Smooth muscle cell of the brain vasculature (primary cell): ENCODE measurements at places on chromosomes 12 and 14.

DNA sequence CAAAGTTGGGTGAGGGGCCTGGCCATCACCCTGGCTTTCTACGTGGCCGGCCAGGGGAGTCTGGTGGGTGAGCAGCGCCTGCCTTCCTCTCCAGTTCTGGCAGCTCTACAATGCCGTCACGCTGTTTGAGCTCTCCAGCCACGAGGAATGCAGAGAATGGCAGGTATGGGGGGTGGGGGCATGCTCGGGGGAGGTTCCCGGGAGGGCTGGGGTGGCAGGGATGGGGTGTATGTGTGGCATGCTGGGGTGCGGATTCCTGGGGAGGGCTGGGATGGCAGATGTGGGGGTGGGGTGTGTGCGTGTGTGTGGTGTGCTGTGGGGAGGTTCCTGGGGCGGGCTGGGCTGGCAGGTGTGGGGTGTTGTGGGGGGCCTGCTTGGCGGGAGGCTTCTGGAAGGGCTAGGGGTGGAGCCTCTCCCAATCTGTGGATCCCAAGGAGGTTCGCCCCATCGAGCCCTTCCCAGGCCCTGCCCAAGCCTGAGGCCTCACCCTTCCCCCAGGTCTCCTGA lies 18.5 kb downstream of the RHOF start:
- DNase-seq, result no peak

DNA sequence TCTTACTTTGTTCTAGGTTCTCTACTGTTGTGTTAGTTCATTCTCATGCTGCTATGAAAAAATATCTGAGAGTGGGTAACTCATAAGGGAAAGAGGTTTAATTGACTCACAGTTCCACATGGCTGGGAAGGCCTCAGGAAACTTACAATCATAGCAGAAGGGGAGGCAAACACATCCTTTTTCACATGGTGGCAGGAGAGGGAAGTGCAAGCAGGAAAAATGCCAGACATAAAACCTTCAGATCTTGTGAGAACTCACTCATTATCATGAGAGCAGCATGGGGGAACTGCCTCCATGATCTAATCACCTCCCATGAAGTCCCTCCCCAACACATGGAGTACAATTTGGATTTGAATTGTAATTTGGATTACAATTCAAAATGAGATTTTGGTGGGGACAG lies 69.6 kb downstream of the MGST1 start:
- no peak for DNase-seq

- DNase-seq, result no peak
These were observed 107.7 kb upstream of the SLC38A2 start for GRCh38 chr12:46480316-46480715.

DNA sequence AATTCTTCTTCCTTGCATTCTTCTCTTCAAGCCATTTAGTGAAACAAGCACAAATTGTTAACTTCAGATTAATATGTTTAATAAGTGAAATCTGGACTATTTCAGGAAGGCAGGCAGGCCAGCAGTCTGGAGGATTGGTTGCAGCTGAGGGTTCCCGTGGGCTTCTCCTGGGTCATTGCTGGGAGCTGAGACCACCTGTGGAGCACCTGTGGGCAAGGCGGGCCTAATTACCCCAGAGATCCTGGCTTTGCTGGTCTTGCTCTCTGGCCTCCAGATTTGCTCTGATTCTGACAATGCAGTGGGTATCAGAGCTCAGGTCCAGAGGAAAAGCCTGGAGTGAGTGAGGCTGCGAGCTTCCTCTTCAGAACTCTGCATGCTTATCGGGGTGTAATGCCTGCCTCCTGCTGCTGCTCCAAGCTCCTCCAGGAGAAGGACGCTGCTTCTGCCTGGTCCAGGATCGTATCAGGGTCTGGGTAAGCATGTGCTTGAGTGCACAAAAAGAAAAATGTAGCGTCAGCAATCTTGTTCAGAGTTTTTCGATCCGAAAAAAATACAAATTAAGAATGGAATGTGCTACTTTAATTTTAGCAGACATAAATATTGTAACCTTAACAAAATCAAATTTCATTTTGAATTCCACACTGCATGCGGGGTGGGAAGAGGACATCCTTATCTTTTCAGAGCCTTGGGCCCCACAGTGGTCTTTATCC lies 93.8 kb downstream of the TMEM30B start:
- no peak for DNase-seq

- DNase-seq, result no peak
These were observed 411.1 kb upstream of the MDGA2 start for GRCh38 chr14:48086516-48086915.

DNA sequence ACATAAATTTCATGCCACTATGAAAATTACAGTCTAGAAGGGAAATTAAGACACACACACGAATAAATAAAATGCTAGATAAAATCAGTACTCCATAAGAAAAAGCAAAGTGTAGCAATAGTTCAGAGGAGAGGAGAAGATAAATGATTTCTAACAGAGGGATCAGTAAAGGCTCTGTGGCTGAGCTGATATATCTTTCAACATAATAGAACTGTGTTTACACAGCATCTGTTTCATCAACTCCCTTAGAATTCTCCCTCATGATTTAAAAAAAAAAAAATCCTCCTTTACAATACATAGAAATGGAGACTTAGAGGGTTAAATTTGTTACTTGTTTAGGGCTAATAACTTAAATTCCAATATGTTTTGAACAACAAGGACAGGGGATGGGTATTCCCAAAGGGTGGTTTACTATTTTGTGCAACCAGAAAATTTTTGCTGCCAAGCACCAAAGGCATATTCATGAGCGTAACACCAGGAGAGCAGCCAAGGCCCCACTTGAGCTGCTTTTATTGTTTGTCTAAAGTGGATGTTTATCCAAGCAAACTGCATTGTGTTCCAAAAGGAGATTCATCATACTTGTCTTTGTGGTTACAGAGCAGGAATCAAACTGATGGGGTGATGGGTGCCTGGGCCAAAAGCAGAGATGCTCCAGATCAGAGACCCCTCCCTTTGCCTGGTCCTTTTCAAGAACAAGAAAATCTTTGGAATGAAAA lies 162.7 kb downstream of the BMP4 start:
- DNase-seq, result no peak

GRCh38 chr12:2306735-2307134 lies 253.9 kb downstream of the CACNA1C start:
- no peak for DNase-seq

- no peak for DNase-seq
These were observed 51.8 kb downstream of the ZFYVE21 start for GRCh38 chr14:103767336-103767894.

GRCh38 chr12:52582971-52583456 lies 9.4 kb upstream of the KRT74 start:
- peak; percentile 9 for DNase-seq
